ENCODE measurements at places on chromosomes 1 and 21.

DNA sequence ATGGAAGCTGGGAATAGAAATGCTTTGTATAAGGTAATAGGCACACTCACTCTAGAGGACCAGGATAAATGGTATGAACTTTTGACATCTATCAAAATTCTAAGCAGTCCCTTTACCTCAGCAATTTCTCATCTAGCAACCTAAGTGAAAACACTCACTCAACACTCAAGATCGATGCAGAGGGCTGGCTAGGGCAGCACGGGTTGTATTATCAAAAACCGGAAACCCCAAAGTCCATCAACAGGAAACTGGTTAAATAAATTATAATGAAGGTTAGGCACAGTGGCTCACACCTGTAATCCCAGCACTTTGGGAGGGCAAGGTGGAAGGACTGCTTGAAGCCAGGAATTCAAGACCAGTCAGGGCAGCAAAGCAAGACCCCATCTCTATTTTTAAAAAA, 9.4 kb downstream of the USP48 start:
- DNase-seq: no peak

DNA sequence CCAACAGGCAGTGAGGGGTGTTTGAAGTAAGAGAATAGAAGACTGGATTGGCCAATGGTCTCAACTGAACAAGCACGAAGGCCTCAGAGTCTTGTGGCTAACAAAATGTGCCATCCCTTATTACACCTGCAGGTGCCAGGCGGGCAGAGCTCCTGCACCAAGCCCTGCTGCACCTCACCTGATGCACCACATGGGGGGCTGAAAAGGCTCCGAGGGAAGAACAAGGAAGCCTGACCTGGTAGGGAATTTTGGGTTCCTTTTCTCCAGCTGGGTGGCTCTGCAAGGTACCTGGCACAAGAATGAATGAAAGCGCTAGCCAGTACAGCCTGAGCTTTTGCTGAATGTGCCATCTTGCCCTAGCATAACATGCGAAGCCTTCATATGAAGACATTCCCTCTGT, 9.7 kb downstream of the HSD3B1 start:
- DNase-seq: no peak

DNA sequence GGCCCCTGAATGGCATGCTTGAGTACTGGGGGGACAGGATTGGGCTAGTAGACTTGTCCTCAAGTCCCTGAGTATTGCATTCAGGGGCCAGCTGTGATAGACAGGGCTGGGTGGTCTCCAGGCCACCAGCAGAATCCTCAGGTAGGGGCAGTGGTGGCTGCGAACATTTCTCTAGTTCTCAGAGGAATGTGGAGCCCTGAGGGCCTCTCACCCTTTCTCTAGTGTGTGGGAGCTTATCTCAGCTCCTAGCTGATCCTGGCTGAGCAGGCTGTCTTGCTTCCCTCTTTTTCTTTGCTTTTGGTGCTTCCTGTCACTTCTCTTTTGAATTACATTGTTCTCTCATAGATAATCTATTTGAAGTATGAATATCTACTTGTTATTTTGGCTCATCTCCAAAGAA, 30.0 kb upstream of the PM20D1 start:
- no peak for DNase-seq

DNA sequence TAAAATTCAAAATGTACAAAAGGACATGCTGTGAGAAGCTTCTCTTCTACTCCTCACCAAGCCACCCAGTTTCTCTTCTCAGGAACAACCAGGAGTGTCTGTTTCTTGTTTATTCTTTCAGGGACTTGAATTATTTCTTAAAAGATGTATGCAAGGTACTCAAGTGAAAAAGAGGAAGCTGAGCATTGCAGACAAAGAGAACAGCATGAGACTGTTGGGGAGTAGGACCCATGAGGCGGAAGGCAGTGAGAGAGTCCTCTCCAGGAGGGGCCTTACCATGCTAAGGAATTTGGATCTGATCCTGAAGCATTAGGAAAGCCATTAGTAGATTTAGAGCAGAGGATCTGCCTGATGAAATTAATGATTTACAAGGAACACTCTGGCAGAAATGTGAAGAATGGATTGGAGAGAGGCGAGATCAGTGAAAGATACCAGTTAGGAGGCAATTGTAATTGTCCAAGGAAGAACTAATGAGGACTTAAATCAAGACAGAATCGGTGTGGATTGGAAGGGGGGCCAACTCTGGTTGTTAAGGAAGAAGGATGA, 14.7 kb upstream of the SSX2IP start:
- DNase-seq: peak; percentile 72

DNA sequence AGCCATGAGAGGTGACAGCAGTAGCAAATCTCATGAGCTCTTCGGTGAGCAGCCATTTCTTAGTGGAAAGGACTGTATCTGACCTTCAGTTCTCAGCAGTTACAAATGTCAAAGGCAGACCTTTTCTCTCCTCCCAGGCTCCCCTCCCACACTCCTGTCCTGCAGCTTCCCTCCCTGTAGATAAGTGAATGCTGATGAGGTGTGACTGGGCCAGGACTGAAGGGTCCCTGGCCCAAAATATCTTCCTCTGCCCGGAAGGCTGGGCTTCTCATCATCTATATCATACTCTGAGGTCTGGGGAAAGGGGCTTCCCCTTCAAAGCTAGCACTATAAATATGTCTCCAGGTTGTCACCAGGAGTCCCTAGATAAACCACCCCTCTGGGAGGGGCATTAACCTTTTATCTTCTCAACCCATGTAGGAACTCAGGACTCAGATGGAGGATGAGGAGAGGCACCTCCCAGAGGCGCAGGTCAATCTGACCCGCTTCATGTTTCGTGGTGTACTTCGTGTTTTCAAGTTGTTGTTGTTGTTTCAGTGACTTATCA, 3.6 kb upstream of the ADAMTSL4 start:
- DNase-seq: no peak

DNA sequence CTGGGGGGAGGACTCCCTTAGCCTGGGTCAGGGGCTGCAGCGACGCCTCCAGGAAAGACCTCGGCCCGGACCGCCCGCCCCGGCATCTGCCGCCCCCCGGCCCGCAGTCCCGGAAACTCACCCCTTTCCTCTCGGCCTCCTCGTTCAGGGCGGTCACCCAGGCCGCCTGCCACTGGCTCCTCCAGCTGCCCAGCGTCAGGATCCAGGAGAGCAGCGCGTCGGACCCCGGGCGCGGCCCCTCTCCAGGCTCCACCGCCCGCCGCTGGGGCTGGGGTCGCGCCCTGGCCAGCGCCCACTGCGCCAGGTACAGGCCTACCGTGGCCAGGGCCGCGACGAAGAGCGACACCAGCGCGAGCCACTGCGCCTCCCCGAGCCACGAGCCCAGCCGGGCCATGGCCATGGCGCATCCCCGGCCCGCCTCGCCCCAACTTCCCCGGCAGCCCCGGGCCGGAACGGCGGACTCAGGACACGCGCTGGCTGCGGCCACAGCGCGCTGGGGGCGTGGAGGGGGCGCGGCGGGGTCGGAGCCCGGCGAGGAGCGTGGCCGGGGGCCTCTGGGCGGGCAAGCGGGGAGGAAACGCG, 478 bp downstream of the C2CD2 start:
- DNase-seq: no peak

- no peak for DNase-seq
Measured at GRCh38 chr1:224730965-224731364, 114.8 kb downstream of the CNIH3 start.

DNA sequence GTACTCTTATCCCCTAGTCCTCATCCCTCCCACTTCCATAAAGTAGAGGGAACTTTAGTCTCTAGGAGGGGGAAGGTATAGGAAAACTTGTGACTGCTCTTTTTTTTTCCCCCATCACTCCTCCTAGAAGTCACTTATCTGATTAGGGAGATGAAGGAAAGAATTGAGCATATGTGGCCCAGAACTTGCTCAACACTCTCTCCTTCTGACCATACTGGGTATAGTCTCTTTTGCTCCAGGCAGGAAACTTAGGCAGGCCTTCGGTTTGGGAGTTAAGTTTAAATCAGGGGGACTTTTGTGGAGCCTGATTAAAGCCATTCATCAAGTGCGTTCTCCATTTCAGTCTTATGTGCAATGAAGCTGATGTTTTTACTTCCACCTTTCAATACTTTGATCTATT, 5.8 kb downstream of the UBE2U start:
- no peak for DNase-seq

DNA sequence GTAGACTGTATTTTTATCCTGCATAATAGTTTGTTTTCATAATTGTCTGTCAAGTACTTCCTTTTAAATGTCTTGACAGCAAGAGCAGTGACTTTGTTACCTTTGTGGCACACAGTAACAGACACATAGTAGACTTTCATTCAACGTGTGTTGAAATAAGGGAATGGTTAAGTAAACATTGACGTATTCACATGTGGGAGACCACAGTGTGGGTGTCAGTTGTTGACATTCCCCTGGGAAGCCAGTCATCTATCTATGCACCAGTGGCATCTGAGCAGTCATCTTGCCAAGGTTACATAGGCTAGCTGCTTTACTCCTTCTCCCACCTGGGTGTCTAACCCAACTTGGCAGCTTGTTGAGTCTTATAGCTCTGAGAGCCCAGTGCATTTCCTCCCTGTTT, 1.4 kb upstream of the NUP133 start:
- DNase-seq: peak; percentile 41

DNA sequence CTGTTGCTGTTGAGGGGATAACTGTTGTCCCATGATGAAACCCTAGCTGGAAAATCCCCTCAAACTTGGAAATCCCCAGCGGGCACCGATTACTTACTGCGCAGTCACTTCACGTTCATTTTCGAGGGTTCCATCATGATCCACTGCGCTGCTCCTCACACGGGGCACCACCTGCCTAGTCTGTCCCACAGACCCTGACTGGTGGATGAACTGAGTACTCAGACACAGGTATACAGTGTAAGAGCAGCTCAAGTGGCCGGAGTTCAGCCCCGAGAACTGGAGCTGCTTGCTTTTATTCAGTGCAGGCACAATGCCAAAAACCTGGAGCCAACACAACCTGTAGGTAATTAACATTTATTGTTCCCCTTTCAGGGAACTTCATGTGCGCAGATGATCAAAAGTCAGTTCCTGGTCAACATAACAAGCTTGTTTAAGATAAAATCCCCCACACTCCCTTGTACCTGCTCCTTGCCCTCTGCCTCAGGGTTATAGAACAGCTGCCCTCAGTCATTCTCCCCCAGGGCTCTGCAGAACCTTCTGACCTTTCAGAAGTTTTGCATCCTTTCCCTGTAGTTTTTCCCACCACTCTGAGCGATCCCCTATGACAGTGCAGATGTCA, 46.5 kb upstream of the PRELP start:
- DNase-seq: no peak

DNA sequence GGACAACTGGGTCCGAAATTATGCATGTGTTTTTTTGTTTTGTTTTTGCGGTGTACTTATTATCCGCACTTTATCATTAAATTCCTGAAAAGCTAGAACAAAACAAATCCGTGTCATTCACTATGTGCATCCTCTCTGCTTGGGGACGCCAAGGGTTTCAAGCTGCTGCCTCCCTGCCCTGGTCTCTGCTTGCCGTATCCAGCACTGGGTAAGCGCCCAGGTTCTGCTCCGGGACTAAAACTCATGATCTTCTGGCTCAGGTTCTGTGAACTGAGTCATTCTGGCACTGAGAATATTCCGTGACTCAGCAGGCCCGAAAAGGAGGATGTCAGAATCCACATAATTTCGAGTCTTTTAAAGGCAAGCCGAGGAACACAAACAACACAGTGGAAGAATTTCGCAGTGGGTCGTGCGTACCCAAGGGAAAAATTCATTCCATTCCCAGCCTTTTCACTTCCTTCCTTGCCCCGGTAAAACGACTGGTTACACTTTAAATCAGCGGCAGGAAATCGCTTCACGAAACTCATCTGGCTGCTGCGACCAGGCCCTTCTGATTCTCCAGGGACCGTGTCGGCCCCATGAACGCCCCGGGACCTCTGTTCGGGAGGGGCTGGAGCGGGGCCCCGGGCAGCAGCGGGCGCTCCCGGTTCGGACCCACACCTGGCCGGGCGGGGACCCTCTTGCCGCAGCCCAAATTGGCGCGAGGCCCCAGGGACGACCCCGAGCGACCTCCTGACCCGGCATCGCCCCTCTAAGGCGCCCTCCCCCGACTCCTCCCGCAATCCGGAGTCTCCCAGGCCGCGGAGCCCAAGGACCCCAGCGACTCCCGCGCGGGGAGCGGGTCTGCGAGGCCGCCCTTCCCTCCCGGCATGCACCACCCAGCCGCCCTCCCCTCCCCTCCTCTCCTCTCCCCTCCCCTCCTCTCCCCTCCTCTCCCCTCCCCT, 746 bp upstream of the LAMC1 start:
- DNase-seq: peak; percentile 99

- peak; percentile 46 for DNase-seq
Measured at GRCh38 chr1:15966081-15966955, 9.6 kb downstream of the ZBTB17 start.

DNA sequence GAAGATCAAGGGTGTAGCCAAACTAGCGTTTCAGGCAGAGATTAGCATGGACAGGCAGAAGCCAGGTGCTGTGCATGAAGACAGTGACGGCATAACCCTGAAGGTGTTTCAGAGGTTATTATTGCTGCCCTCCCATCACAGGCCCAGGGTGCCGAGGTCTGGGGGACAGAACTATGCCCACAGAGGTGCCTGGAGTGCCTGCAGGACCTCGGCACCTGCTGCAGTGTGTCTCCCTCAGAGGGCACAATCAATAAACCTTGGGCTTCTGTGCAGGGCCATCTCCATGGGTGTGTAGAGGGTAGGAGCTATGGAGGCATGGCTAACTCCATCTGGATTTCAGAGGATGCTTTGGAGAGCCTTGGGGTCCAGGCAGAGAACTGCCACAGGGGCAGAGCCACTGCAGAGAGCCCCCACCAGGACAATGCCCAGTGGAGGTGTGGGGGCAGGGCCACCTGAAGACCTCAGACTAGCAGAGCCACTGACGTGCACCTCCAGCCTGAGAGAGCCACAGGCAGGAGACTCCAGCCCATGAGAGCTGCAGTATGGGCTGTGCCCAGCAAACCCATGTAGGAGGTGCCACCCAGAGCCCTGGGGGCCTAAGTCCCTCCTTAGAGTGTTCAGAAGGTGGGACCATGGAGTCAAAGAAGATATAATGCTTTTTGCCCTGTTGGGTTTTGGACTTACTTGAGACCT, 5.7 kb upstream of the ABCG1 start:
- no peak for DNase-seq

DNA sequence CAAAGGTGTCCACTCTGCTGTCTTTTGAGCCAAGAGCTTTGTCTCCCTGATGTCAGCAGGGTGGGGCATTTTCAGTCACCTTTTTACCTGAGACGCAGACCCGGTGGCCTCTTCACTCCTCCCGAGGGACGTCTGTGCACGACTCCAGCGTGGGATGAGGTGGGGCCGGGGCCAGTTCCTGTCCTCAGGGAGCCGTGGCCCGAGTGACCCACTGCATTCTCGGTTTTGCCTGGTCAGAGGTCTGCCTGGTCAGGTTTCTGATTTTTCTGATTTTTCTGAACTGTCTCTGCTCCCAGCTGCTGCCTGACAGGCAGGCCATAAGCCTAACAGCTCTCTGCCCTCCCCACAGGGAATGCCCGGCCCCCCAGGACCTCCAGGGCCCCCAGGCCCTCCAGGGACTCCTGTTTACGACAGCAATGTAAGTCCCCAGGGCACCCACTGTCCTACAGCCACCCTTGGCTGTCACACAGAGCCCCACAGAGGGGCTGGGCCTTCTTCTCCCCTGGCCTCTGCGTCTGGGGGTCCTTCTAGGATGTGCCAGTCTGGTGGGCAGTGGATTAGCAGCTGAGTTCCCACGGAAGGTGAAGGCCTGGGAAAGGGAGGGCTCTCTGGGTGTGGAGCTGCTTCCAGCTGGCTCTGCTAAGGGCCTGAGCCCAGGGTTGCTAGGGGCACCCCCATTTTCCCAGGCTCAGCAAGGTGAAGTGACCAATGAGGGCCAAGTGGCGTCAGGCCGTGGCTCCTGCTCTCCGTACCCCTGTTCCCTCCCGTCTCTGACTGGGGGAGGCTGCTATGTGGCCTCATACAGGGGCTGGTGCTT, 45.9 kb downstream of the SLC19A1 start:
- no peak for DNase-seq

GRCh38 chr1:31689854-31690253, 14.0 kb downstream of the COL16A1 start:
- DNase-seq: peak; percentile 94

- no peak for DNase-seq
Measured at GRCh38 chr1:237779356-237779755, 111.4 kb downstream of the ZP4 start.
